ENCODE measurements at places on chromosomes 12 and 14. TPM values are rescaled to one million over a fixed set of nuclear protein-coding genes. Genes with fewer than 3 reads are reported as not detected.
A peak's percentile ranks its signal among the peaks of the same experiment; 100 is the strongest.

GRCh38 chr12:31583878-31584277, 7.1 kb downstream of the DENND5B start:
- DNase-seq, result no peak

- peak; percentile 18 for DNase-seq
Measured at GRCh38 chr12:6871052-6871957, 1.8 kb downstream of the SPSB2 start.

DNA sequence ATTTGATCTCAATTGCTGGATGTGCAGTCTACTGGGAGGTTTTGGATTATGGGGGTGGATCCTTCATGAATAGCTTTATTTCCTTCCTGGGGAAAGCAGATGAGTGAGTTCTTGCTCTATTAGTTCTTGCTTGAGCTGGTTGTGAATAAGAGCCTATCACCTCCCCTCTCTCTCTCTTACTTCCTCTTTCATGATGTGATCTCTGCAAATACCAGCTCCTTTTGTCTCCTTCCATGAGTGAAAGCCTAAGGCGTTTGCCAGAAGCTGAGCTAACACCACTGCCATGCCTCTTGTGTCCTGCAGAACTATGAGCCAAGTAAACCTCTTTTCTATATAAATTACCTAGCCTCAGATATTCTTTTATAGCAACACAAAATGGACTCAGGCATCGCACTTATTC, 302.7 kb downstream of the CCER1 start:
- DNase-seq, result no peak

DNA sequence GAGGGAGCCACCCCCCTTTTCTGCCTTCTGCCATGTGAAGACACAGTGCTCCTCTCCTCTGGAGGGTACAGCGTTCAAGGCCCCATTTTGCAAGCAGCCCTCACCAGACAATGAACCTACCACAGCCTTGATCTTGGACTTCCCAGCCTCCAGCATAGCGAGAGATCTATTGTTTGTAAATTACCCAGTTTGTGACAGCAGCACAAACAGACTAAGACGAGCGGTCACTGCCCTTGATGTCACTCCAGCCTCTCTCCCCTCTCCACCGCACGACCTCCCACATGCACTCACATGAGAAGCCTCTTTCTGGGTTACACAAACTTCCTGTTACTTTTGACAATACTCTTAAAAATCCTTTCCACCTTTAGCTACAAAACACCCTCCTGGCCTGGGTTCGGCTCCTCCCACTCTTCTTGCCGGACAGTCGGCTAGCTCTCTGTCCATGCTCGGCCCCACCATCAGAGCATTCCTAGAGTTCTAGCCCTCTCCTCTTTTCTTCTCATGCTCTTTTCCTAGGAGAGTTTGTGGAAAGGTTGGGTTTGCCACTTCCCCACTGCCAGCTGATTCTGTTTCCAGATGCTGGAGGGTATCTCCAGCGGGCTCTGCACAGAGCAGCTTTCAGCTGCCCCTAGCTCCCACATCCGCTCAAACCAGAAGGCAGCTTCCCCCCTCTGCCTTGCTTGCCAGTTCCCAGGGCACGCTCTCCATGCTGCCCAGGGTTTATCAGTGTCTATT, 124.3 kb downstream of the FOXN3 start:
- DNase-seq, result no peak

GRCh38 chr14:92847749-92848148, 53.6 kb downstream of the GOLGA5 start:
- no peak for DNase-seq

DNA sequence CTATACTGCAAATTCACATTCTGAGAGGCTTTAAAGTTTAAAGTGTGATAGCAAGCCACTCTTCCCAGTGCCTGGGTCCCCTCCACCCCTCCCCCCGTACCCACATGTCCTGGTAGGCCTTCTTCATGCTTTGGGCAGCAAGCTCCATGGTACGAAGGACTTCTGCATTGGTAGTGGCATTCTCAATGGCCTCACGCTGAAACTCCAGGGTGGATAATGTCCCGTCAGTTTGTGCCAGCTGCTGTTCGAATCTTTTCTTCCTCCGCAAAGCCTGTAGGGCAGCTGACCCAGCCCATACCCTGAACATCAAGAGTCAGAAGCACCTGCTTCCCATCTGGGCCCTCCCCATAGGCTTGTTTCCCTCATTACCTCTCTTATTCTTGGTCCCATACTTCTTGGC, 2.0 kb downstream of the CHMP4A start:
- no peak for DNase-seq

DNA sequence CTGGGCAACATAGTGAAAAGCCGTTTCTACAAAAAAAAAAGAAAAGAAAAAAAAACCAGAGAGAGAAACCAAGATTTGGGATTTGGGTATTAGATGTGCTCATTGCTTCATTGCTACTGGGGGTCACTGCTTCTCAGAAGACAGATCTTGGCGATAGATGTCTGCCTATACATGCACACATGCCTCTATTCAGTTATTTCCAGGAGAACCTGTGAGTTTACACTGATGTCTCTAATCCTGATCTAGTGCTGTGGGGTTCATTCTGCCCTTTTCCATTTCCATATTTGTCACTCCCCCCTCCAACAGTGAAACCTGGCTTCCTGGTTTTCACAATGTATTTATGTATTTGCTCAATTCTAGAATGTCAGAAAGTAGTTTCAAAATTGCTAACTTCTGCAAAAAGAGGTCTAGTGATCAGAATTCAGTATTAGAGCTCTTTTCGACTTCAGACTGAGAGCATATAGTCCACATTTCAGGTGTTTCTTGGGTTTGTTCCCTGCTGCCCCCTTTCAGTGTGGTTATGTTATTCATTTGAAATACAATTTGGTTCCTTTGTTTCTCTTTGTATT, 111.0 kb downstream of the SLC25A47 start:
- DNase-seq, result no peak

DNA sequence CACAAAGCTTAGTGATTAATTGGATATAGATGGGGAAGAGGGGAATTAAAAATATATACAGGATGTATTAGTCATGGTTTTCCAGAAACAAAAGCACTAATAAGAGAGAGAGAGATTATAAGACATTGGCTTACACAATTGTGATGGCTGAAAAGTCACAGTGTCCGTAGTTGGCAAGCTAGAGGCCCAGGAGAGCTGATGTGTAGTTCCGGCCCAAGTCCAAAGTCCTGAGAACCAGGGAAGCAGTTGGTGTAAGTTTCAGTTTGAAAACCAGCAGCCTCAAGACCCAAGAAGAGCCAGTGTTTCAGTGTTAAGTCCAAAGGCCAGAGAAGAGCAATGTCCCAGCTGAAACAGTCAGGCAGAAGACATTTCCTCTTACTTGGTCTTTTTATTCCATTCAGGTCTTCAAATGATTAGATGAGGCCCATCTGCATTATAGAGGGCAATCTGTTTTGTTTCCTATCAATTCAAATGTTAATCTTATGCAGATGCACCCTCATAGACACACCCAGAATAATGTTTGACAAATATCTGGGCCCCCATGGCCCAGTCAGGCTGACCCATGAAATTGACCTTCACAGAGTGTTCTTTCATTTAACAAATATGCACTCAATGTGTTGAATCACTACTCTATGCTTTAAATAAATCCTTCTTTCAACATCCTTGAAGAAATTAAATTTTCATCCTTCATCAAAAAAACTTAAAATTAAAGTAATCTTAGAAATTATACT, 67.2 kb upstream of the DIO2 start:
- no peak for DNase-seq

- DNase-seq, result peak; percentile 7
Measured at GRCh38 chr14:91418387-91419043, 895 bp upstream of the CCDC88C start.

DNA sequence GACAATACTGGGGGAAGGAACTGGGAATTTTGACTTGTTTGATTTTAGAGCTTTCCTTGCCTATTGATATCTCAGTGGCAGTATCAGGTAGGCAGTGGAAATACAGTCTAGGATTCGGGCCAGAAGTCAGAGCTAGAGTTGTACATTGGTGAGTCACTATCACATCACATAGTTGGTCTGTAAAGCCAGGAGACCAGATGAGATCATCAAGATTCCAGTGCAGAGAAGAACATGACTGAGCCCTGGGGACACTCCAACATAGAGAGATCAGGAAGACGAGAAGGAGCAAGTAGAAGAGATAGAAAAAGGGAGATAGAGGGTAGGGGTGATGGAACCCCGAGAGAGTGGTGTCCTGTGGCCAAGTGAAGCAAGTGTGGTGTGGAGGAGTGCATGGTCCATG, 46.6 kb upstream of the NR1H4 start:
- DNase-seq, result peak; percentile 38

GRCh38 chr14:70987041-70987440, 79.8 kb downstream of the PCNX1 start:
- DNase-seq, result no peak

- DNase-seq, result no peak
Measured at GRCh38 chr12:61853945-61854344, 406.3 kb upstream of the USP15 start.

GRCh38 chr14:104358528-104359300, 220.3 kb downstream of the KIF26A start:
- no peak for DNase-seq

- DNase-seq, result no peak
Measured at GRCh38 chr12:68957273-68957672, 24.3 kb upstream of the CPM start.

DNA sequence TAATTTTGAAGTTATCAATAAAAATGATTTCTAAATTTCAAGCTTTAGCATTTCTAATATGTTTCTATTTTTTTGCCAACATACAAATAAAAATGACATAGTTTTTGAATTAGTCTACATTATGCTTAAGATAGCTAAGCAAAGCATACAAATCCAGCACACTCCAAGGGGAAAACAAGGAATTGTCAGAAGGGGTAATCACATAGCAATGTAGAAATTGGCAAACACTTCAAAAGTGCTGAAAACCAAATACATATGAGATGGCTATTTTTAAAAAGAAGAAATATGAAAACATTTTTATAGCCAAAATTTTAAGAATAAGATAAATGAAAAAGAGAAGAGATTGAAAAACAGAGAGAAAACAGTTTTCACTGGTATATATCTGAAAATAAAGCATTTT, 308.0 kb downstream of the SLC6A15 start:
- DNase-seq, result no peak

DNA sequence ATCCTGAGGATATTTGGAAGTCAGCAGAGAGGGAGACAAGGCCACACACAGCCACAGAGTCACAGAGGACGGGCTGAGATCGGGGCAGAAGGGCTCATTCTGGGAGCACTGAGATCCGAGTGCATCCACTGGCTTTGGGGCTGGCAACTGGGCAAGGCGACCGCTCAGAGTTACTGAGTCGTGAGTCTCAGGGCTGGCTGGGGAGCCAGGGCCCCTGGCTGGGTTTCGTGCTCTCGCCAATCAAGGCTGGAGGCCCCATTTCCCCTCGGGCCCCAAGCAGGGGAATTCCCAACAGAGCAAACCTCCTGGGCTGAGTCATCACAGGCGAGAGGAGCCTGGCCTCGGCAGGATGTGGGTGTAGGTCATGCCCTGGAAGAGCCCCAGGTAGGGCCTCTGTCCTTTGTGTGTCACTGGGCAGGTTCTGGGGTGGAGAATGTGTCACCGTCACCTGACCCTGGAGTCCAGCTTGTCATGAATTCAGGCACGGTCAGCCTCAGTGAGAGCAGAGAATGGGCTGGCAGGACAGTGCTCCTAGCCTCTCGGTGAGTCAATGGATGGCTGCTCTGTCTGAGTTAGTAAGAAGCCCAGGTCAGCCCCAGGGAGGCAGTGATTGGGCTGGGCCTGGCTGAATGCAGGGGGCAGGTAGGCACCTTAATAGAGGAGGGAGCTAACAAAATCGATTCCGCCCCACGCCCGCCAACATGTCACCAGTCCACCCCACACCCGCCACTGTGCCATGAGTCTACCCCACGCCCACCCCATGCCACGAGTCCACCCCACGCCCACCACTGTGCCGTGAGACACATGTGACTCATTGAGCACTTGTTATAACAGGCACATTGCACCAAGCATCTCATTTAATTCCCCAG, 16.9 kb downstream of the ASB2 start:
- DNase-seq, result peak; percentile 89

- no peak for DNase-seq
Measured at GRCh38 chr12:95014554-95014953, 11.1 kb upstream of the NDUFA12 start.

DNA sequence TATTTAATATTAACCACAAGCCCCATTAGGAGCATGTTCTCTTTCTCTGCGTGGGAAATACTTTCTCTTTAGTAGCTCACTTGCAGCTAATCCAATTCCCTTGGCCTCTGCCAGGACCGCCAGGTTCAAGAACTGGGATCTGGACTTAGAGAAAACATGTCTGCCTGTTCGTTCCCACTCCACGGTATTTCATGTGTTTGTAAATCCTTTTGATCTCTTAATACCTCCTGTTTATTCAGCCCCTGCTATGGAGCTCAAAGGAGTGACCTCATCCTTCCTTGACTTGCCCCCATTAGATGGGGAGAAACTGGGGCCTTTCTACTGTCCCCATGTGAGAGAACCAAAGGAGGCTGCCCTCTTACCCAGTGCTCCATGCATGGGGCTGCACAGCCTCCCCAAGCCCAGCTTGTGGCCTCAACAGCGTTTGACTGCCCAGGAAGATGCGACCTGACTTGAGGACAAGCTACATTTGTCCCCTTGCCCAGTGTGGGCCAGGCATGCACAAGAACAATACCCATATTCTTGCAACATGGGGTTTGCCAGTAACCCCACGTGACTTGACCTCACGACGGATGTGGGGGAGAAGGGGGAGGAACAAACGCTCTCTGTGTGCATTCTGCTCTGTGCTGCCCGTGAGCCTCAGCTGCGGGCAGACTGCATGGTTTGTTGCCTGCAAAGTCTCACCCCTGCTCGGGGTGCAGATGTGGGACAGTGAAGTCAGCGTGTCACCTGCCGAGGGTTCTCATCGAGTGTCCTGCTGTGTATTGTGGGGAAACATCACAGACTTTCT, 30.3 kb downstream of the CD9 start:
- no peak for DNase-seq

DNA sequence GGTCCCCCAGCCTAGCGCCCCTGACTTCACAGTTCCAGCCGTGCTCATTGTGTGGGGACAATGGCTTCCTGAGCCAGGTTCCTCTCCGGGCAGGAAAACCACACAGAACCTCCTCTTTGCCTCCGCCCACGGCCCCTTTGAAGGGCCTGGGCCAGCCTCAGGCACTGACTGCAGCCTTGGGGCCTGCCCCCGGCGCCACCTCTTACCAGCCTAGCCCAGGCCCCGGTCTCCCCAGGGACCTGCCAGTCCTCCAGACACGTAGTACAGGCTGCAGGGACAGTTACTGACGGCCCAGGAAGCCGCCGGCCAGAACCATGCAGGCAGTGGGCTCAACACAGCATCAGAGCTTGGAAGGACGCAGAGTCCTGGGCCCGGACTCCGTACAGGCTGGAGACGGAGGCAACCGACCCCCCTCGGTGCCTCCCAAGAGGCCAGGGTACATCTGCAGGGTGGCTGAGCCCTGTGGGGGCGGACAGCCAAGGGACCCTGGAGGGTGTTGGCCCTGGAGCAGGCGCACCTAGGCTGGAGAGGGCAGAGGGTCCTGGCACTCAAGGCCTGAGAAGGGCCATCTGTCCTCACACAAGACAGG, 20.9 kb upstream of the NUDT14 start:
- no peak for DNase-seq

Gene RIMBP2
- total RNA-seq, result not detected

Gene KRT85
- not detected for total RNA-seq

Gene RPS6KA5
- 0.23 TPM for total RNA-seq

Gene DUSP6
- 77.6 TPM for total RNA-seq

Gene KRT78
- not detected for total RNA-seq
